ENCODE measurements at places on chromosomes 12 and 14.
A peak's percentile ranks its signal among the peaks of the same experiment; 100 is the strongest.

DNA sequence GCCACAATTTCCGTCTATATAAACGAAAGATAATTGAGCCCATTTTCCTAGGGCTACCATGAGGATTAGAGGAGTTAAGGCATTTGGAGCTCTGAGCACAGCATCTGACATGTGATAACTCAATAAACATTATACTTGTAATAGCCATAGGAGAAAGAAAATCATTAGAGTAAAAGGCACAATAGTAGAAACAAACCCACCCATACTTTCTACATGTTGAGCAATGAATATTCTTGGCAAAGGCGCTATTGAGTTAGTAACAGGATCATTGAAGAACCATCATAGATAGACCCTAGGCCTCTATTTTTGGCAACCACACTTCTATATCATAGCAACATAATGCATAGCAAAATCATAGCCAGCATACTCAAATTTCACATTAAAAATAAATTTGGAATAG is 664.1 kb downstream of the NOVA1 start:
- no peak for DNase-seq

GRCh38 chr12:95257541-95257940 is 39.9 kb downstream of the VEZT start:
- no peak for DNase-seq

GRCh38 chr12:132495629-132496357 is 5.8 kb downstream of the FBRSL1 start:
- no peak for DNase-seq

- DNase-seq = no peak
Observed at GRCh38 chr14:99936738-99937474, 128.3 kb upstream of the EVL start.

DNA sequence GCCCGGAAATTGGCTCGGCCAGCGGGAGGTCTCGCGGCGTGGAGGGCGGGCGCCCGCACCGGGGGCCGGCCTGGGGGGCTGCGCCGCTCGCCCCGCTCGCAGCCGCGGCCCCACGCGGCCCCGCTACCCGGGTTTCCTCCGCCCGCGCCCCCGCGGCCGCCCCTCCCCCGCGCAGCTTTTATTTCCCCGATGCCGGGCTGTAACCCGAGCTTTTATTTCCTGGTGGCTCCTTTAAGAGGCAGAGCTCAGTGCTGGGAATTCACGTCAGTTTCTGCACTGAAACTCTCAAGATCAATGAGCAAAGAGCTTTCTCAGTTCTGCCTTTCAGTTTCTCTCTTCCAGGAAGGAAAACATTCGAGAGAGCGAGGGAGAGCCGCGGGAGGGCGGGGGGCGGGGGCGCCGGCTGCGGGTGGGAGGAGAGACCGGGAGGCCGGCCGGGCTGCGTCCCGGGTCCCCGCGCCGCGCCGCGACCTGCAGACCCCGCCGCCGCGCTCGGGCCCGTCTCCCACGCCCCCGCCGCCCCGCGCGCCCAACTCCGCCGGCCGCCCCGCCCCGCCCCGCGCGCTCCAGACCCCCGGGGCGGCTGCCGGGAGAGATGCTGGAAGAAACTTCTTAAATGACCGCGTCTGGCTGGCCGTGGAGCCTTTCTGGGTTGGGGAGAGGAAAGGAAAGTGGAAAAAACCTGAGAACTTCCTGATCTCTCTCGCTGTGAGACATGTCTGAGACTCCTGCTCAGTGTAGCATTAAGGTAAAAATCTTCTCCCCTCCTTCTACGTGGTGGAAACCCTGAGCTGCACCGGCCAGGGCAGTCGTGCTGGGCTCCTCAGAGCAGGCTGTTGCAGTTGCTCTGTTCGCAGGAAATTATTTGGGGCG is at the start of gene ETV6:
TSS of gene ETV6 (plus strand) at position 262 of the 873 bp plus-strand sequence. CDS start at position 716, 454 bp downstream.
- DNase-seq = peak; percentile 79

- no peak for DNase-seq
Observed at GRCh38 chr14:45135156-45135555, 574 bp upstream of the FANCM start.

All from stimulated activated CD4-positive, alpha-beta T cell treated with anti-CD3 and anti-CD28 coated beads, Interleukin-2, amount 100 ng/mL, for 24 hours (primary cell).